ENCODE measurements at places on chromosomes 12 and 14. TPM values are rescaled to one million over a fixed set of nuclear protein-coding genes. Genes with fewer than 3 reads are reported as not detected.
A peak's percentile ranks its signal among the peaks of the same experiment; 100 is the strongest.

GRCh38 chr14:81276073-81277069, 55.6 kb upstream of the GTF2A1 start:
- peak; percentile 52 for DNase-seq

GRCh38 chr12:117900561-117900960, 68.2 kb downstream of the KSR2 start:
- peak; percentile 96 for DNase-seq

- peak; percentile 97 for DNase-seq
These were observed 13.0 kb downstream of the FGD6 start for GRCh38 chr12:95204141-95204866.

GRCh38 chr12:69821456-69822159, 3.4 kb upstream of the MYRFL start:
- peak; percentile 54 for DNase-seq

DNA sequence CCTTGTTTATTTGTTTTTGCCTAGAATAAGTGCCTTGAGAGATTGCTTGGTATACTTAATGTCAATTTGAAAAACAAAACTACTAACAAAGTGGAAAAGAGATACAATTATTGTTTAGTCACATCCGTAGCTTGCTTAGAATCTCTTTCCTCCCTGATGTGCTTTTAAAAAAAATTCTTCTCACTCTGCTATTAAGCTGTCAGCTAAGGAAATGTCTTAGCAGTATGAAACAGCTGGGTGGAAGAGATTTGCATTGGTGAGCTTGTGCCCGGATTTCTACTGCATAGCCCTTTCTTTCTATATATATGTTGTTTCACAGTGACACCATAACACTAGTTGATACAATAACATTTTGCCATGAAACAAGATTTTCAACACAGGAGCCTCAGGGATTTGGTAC, 229.4 kb upstream of the RGS6 start:
- DNase-seq: no peak

GRCh38 chr12:124884587-124885438, 21.1 kb upstream of the SCARB1 start:
- no peak for DNase-seq

DNA sequence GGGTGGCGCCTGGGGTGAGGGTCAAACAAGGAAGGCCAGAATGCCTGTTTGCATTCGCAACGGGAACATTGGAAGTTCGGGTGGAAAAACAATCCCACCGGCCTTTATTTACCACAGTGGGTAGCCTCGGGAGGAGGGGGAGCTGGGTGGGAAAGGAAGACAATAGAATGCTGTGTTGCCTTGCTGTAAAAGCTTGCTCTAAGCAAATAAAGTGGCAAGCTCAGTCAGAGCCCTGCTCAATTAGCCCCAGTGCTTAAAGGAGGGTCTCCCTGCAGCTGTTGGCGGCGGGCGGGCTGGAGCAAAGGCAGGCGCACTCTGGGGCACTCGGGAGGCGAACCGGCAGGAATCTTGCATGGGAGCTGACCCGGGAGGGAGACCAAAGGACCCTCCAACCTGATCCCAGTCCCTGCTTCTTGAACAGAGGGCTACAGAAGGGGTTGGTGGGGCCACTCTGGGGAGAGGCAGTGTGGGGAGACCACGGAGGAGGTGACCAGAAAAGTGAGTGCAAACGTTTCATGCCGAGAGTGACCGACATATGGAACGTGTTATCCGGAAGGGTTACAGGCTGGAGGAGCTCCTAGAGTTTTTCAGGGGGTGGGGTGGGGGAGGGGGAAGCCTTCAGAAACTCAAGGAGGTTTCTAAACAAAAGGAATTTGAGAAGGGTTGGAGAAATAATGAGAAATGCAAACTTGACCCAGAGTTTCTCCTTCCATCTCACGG, 48.5 kb downstream of the NTF3 start:
- no peak for DNase-seq

DNA sequence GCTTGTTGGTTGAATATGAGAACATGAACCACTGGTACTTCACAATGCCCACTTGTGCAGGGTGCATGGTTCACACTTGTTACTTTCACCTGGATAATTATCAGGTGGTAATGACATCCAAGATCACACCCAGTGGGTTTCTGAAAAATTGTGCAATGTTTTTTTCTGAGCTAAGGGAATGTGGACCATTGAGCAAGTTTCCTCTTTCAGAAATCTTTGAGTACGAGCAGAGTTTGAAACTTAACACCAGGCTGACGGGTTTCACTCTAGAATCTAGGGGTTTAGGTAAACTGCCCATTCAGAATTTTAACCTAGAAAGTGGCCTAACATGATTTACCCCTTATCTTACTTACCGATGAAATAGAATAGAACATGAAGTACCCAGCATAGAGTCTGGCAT, 389.6 kb downstream of the PAWR start:
- DNase-seq: no peak

GRCh38 chr14:50541159-50541567, 8.8 kb upstream of the MAP4K5 start:
- DNase-seq: no peak

- DNase-seq: no peak
These were observed 49.5 kb upstream of the FOXN3 start for GRCh38 chr14:89466484-89466883.

CISTR gene
- total RNA-seq: not detected

WNT5B gene
- total RNA-seq: 2.2 TPM
